ENCODE measurements at places on chromosomes 2 and 18.

DNA sequence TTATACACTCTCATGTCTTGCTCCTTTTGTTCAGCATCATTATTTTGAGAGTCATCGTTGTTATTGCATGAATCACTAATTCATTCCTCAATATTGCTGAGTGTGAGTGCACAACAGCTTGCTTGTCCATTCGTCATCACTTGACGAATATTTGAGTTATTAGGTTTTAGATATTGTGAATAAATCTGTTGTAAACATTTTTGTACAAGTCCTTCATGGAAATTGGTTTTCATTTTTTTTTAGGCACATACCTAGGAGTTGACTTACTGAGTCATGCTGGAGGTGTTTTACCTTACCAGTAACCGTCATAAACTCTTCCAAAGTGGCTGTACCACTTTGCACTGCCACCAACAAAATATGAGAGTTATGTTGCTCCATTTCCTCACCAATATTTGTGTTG, 84.2 kb upstream of the NCK2 start:
- no peak for DNase-seq

GRCh38 chr2:165002638-165003037, 47.3 kb upstream of the SLC38A11 start:
- no peak for DNase-seq

DNA sequence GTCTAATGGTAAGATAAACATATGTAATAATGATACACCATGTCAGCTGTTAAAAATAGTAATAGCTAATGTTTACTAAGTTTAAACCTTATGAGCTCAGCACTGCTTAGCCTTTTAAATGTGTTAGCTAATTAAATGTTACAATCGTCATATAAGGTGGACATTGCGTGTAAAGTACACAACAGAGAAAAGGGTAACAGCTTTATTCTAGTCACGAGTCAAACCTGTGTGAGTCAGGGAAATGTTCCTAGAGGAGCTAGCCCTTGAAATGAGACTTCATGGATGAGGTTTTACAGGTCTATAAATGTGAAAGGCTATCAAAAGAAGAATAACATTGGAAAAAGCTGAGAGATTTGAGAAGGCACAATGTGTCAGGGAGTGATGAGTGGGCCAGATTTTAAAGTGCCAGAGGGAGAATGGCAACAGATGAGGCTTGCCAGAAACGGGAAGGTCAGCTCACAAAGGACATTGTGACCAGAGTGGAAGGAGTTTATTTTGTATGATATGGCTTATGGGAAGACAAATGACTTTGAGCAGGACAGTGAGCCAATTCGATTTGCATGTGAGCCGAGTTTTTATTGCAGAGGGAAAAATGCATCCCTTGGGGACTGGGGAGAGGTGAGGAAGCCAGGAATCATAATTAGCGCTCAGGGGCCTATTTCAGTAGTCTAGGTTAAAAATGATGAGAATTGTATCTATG, 276.3 kb downstream of the CTNNA2 start:
- DNase-seq, result no peak

- no peak for DNase-seq
Observed at GRCh38 chr2:86211033-86211795, 12.0 kb downstream of the MRPL35 start.

DNA sequence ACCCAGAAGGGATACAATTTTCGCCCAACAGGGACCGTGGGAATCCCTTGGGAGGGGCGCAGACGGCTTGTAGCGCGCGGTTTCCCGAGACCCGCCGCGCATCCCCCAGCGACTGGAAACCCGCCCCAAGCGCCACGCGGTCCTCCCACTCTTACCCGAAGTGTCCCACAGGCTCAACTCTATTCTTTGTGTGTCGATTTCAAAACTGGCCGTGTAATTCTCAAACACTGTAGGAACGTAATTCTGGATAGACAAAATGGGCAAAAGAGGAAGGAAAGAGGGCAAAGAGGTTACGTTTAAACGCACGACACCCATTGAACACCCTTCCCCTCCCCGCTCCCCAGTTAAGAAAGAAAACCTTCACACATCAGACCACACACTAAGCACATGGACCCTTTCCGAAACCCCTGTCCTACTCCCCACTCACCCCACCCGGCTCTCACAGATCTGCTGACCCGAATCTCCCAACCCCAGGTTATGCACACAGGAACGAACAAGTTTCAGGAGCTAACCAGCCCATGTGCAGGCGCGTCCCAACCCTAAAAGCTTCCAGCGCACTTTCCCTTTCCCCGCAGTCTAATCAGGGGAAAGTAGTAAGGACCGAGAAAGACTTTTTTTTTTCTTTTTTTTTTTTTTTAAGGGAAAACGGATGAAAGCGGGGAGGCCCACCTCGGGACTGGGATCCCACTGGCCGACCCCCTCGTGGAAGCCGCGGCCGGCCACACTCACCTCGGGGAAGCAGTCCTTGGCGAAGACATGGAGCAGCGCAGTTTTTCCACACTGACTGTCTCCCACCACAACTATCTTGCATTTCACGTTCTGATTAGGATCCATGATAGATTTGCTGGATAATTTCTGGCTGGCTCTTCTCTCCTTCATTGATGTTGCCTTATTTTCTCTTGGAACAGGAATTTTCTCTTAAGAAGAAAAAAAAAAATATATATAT, 655 bp downstream of the RND3 start:
- DNase-seq, result no peak

GRCh38 chr2:137870682-137871081, 93.6 kb upstream of the HNMT start:
- DNase-seq, result no peak

- no peak for DNase-seq
Observed at GRCh38 chr2:169300636-169301530, 61.5 kb downstream of the LRP2 start.

DNA sequence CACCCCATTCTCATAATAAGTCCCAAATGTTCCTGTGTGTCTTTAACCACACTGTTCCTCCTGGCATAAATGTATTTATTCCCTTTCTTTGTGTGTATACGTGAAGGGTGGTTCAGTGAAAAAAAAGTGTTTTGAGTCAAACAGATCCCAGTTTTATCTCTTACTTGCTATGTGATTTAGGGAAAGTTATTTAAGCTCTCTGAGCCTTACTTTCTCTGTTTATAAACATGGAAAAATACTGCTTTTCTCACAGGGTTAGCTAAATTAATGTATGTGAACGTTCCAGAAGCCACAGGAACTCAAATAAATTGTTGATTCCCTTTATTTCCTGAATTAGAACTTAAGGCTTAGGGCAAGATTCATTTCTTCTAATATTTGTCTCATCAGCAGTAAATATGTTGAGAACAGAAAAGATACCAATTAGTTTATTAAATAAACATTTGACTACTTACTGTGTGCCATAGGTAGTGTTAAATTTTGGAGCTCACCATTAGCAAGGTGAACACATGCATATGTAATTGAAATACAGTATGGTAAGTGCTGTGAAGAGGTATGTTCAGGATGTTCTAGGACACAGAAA, 33.2 kb downstream of the RALBP1 start:
- no peak for DNase-seq

DNA sequence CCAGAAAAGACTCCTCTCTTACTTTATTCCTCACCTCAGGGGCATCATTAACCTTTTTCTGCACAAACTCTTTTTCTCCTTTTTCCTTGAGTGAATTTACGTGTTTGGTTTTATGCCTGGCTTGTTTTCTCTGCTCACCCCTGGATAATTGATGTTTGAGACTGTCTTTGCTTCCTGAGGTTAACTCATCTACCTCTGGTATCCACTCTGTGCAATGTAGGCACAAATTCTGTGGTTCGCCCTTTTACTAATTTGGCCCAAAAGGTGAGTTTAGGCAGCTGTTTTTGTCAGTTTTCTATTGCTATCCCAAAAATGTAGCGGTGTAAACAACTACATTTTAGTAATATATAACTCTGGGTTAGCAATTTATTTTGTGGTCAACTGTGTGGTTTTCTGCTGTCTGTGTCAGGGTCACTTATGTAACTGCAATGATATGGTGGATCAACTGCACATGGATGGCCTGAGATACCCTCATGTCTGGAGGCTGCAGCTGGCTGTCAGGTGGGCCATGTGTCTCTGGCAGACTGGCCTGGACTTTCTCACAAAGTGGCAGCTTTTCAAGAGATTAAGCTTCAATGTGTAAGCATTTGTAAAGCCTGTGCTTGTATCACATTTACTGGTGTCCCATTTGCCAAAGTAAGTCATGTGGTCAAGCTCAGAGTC, 329.7 kb downstream of the FSIP2 start:
- DNase-seq, result no peak

GRCh38 chr2:171139860-171140259, 20.8 kb downstream of the TLK1 start:
- DNase-seq, result no peak

- no peak for DNase-seq
Observed at GRCh38 chr2:194104687-194105086, 1552.3 kb upstream of the SLC39A10 start.

DNA sequence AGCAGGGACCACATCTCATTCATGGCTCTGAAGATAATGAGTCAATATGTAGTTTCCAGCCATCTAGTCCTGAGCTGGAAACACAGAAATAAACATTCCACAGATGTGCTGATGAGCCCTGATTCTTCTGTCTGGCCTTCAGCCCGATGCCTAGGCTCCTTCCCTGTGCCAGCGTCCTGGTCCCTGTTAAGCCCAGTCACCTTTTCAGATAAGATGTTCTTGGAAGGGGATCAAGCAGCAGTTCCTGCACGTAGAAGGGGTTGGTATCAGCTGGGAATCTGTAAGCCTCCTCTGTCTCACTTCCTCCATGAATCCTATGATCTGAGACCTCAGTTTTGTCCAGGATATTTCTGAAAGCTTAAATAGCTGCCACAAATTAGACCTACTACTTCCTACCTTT, 149.3 kb downstream of the TTC32 start:
- no peak for DNase-seq

DNA sequence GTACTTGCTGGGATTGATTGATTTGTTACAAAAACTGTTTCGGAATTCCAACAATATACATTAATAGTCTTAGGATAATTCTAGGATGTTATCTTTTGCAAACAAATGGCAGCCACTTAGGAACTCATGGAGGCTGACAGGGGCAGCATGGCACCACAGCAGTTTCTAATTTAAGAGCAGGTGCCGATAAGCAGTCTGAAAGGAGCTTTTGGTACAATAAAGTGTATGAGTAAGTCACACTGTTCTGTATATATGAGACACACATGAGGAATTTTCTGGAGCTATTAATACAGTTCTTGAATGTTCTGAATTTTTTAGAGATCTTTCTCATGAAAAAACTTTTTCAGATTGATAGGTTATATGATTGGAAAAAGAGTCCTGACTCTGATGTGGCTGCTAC, 52.2 kb downstream of the EIF5B start:
- no peak for DNase-seq

DNA sequence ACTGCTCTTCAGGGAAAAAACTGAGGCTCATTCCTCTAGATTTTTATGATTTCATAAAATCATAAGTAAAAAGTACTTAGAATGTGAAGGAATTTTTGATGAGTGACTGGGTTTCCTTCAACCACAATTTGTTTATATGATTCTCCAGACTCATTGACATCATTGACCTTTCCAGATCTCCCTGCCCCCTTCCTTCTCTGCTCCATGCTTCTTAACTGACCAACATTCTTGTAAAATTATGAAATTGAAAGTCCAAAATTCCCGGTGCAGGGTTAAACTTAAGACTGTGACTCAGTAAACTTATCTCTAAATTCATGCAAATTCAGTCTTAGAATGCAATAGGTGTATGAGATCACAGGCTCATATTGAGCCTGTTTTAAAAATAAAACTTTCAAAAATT, 648.9 kb downstream of the TDRD15 start:
- DNase-seq, result no peak

DNA sequence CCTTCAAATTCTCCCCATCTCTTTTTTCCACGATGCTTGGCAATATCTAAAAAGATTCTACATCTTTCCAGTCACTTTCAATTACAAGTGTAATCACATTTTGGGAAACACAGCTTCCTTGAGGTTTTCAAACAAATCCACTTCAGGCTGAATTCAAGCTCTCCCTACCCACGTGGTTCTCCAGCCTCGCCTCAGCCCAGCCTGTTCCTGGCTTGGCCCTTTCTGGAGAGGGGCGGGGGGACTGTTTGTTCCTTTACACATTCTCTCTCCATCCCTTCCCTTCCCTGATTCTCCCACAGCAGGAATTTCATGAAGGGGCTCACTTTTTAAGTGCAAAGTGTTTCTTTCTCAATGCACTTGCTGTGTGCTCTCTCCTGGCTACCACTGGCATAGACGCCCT, 226.3 kb upstream of the SOX11 start:
- DNase-seq, result no peak

DNA sequence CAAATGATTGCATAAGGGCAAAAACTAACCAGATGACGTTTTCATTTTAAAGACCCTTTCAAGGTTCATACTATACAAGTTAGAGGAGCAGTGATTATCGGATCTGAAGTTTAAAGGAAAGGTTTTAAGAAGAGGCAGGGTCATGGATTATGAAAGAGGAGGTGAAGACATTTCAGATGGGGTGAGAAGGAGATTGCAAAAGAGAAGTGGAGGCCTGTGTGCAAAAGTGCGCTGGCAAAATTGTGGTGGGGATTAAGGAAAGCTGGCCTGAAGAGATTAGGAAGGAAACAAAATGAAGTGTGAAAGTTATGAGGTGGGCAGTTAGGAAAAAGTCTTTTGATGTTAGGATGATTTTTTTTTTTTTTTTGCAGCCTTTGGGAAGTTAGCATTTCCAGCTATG, 935.7 kb upstream of the FAM98A start:
- no peak for DNase-seq

DNA sequence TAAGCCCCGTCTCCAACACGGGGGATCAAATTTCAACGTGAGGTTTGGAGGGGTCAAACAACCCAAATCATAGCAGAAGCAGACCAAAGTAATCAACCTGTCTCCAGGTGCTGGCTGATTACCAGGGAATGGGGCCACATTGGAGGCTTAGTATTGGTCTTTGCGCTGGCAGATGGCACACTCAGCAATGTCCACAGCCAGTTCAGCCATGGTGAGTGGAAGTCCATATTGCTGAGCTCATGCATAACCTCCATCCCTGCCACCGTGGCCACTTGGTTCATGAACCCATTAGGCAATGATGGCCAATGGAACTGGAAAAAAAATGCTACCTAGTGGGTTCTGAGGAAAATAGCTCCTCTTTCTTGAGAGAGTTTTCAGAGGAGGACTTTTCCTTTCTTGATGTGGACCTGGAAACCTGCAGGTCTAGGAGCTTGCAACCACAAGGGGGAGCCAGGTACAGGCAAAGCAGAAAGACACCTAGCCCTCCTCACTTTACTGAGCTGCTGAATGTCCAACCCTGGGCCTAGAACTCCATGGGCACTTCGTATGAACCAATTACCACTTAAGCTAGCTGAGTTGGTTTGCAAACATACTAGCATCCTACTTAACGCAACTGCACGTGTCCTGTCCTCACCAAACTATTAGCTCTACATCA, 128.0 kb upstream of the GYPC start:
- no peak for DNase-seq

All from cortex of kidney (tissue), 1 donor.